GM06990 (cell line): ENCODE measurements at places on chromosomes 5 and 9.
A peak's percentile ranks its signal among the peaks of the same experiment; 100 is the strongest.

- DNase-seq, result no peak
Observed at GRCh38 chr5:33855396-33855795, 36.4 kb downstream of the ADAMTS12 start.

DNA sequence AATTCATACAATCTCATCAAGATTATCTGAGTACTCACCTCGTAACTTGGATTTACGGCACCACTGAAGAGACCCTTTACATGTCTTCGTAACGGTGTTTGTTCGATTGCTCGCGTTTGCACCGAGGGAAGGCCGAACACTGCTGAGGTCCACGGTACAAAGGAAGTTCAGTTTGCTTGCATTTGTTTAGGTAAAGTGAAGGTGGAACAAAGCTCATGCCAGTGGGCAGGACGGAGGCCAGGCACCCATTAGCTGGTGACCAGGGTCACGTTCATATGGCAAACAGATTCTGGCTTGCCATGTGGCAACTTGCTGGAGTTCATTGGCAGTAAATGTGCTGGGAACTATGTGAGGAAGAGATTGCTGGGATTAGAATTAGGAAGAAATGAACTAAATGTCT, 164.8 kb downstream of the MACROH2A1 start:
- DNase-seq, result no peak

DNA sequence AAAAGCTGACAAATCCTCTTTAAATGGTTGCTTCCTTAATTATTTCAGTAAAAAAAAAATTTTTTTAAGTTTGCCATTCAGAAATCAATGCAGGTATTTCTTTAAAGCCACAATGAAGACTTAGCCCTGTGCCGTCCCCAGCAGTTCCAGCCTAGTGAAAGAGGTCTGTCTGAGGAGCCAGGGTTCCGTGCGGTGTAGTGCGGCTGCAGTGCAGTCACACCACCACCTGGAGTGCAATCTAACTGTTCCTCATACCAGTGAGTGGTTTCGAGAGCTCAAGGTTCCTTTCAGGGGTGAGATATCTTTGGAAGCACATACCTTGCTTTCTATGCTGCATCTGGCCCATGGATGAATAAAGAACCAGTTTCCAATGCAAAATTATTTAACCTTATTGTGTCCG, 87.5 kb downstream of the FANCC start:
- DNase-seq, result no peak

DNA sequence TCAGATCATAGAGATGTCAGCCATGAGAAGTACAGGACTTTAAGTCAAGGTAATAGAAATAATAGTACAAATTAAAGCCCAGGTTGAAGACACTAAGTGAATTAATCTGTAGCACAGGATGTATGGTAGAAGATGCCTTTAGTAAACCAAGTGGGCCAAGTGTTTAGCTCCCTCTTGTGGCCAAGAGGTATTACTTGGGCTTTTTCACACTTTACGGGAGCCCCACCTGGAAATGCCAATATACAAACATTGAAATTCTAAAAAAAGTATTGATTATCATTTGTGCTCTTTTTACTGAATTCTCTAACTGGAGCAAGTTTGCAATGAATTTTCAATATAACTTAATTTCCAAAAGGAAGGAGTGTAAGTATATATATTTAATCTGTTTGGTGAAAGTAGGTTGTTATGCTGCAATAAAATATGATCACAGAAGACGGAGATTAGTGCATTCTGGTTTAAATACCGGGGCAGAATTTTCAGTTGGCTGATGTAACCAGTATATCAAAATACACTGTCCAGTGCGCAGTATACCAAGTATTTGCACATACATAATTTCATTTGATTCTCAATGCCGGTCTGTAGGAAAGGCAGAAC, 84.7 kb downstream of the PARP8 start:
- DNase-seq, result peak; percentile 20

DNA sequence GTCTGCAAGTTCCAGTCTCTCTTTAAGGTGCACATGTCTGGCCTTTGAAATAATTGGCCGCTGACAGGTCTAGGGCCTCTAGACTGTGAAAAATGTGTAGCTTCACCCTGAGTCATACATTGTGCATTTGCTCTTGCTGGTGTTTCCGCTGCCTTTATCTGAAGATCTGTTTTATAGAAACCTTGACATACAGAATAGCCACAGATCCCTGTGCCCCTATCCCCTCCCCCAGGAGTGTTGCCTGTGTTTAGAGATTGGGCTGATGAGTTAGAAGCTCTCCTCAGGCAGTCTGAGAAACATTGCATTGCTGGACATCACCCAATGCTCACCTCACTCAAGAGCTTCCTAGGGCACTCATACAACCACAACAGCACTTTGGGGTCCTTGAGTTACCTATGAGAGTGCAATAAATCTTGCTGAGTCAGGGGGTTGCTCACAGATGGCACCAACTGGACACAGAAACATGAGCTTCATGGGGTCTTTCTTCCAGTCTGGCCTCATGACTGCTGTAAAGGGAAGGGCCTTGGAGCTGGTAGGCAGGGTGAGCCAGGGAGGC, 3.8 kb upstream of the ZNF782 start:
- no peak for DNase-seq

GRCh38 chr5:112684737-112685136, 52.9 kb upstream of the APC start:
- DNase-seq, result no peak

- no peak for DNase-seq
Observed at GRCh38 chr5:154829589-154830218, 20.7 kb downstream of the FAXDC2 start.

DNA sequence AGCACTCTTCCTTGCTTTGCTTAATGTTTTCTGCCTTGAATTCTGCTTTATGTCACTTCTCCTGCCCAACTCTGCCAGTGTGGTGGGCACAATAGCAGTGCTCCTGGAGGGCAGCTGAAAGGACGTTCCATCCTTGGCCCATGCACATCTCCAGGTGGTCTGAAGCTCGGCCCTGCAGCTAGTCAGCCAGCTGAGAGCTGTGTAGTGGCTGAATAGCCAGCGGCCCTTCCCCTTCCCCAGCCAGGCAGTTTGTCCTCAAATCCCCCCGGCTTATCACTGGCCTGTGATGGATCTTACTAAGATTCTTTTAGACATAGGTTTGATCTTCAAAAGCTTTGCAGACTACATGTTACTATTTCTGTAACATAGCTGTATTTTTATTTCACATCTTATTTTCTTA, 42.7 kb upstream of the ANGPTL2 start:
- no peak for DNase-seq

DNA sequence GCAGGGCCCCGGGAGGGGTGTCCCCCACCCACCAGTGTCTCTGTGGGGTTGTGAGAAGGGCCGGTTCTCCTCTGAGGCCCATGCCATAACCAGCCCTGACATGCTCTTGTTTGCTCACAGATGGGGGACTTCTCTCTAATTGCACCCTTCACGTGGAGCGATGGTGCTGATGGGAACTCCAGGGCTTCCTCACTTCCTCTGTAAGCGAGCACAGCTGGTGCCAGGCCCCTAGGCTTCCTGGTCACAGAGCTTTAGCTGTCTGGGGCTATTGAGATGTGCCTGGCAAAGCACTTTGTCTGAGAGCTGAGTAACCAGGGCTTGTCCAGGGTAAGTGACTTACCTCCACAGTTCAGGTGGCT, 36.4 kb downstream of the PHF2 start:
- DNase-seq, result peak; percentile 33

- no peak for DNase-seq
Observed at GRCh38 chr9:131603199-131603598, 57.9 kb downstream of the PRRT1B start.

DNA sequence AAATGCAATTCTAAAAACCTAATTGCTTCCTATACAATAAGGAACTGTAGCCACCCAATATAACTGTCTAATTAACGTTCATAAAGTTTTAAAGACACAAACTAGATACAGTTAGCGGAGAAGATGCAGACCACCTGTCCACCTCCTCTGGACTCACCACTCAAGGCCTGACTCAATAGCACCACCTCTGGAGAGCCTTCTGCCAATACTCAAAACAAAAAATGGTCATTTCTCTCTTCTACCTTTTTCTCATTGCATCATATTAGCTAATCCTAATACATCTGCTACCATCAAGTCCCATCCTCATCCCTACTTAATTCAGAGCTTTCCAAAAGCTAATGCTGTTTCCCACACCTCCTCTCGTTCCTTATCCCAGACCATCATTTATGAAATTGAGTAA, 159.9 kb downstream of the MLLT3 start:
- DNase-seq, result no peak

DNA sequence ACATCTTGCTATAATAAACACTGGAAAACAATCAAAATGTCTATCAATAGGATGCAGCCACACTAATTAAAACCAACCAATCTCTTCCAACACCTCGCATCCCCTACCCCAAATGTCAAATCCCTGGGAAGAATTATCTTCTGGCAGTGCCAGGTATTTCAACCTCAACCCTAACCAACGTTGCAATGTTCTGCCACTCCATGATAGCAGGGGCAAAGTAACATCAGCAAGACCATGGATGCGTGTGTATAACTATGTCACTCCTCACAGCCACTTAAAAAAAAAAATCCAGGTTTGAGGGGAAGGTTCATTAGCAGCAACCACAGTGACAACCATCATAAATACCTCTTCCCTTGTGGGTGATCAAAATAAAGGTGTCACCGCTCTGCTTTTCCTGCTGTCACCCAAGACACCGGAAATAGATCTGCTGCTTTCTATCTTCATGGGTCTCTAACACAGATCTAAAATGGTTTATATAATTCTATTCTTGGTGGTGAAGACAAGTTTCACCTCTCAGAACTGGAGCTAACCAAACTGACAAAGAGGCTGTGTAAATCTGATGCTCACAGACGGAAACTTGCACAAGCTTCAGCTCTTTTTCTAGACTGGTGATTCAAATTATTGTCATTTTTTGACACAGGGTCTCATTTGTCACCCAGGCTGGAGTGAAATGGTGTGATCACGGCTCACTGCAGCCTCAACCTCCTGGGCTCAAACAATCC, 9.9 kb downstream of the HSPA9 start:
- DNase-seq, result no peak

- no peak for DNase-seq
Observed at GRCh38 chr5:14617441-14617840, 35.8 kb downstream of the OTULINL start.

DNA sequence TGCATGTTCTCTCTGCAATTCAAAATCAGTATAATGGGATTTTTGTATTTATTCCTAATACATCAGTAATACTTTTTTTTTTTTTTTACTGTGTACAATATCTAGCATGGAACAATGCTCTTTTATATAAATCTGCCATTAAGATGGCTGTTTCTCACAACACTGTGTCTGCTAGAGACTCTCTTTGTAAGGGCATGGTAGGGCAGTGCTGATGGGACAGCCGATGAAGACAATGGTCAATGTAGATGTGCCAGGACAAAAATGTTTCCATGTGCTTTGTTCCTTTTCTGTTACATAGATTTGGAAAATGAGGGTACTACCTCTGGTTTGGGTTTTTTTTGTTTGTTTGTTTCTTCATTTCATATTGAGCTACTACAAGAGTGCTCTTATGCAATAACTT, 95.3 kb upstream of the ITGA2 start:
- no peak for DNase-seq

DNA sequence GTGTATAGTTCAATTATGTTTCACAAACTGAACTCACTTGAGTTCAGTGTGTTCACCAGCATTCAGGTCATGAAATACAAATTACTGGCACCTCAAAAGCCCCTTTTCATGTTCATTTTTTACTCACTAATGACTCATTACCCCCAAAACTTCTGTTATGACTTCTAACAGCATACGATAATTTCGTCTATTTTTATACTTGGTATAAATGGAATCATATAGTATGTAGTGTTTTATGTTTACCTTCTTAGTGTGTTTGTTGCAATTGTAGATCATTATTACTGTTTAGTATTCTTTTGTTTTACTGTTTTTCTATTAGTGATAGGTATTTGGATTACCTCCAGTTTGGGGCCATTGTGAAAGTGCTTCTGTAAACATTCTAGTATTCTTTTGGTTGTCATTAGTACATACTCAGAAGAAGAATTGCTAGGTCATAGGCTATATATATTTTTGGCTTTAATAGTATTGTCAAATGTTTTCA, 33.4 kb downstream of the DDX4 start:
- DNase-seq, result peak; percentile 22

DNA sequence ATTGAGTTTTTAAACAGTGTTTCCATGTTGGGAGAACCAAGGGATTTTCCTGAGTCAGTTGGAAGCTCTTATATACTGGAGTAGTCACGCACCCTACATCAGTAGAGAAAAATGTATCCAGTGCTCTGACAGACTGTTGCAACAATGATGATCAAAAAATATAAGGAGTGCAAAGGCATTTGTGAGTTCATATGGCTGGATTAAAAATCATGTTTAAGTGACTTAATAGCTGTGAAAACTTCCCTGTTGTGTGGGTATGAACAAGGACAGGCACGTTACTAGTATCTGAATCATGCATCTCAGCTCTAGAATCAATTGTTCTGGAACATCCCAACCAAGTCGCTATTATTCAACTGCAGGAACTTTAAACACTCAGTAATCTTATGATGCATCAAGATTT, 229.7 kb downstream of the ROR2 start:
- no peak for DNase-seq

DNA sequence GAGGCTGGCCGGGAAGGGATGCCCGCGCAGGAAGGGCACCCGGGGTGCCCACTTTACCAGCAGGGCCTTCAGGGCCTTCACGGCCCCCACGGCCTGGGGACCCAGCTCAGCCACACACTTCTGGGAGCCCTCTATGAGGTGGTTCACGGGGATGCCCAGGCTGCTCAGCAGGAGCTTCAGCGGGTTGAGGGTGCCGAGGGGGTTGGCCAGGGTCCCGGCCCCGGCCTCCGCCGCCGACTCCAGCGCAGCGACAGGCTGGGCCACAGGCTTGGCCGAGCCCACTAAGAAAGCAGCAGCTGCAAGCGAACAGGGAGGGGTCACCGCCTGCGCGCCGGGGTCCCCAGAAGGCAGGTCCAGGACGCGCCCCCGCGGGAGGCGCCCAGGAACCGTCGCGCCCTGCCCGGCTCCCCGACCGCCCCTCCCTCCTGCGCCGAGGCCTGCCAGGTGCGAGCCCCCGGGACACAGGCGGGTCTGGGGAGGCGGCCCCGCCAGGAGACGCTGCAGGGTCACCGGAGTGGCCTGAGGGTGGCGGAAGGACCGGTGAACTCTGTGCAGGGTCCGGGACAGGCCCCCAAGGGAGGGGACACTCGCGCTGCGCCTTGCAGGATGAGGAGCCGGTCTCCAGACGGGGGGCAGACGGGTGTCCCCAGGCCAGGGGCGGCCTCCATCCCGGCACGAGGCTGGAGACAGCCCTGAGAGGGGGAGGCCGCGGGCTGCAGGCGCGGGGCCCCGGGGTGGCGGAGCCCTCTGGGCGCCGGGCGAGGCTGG, 572 bp downstream of the SCGB3A1 start:
- no peak for DNase-seq
